Right lung (tissue), 10 donors: ENCODE measurements at places on chromosomes 2 and 18.

- no peak for DNase-seq
These were observed 401.5 kb upstream of the TRIB2 start for GRCh38 chr2:12315224-12315623.

DNA sequence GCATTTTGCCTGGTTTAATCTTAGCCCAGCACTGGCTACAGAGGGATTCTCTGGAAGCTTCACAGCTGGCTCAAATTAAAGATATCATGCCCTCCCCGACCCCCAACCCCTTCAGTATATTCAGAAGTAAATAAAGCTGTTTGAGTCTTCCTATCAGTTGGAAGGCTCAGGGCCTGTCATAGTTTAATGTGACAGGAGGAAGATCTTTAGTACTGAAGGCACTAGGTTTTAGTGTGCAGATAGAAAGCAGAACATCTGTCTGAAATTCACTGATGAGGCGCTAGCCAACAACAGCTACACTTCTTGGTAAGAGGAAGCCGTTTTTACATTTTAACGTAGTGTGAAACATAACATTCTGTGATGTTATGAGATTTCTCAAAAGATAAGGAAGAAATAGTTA, 969.1 kb upstream of the CDH2 start:
- no peak for DNase-seq

DNA sequence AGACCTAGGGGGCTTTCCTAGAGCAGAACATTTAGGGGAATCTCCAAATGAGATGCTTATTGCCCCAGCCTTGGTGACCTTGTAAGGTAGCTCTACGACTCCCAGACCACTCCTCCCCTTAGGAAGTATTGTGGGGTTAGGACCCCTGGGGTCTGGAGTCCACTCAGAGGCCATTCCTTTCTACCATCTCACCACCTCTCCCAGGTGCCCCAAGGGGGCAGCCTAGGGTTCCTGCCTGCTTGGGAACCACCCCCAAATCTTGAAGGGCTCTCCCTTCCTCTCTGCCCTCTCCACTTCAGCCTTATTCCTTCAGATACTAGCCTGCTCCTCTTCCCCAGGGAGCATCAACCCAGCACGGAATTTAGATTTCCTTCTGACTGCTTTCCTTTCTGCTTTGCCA, 17.5 kb upstream of the EXOC6B start:
- no peak for DNase-seq

- no peak for DNase-seq
These were observed 36.1 kb downstream of the ABCG8 start for GRCh38 chr2:43874776-43875451.

DNA sequence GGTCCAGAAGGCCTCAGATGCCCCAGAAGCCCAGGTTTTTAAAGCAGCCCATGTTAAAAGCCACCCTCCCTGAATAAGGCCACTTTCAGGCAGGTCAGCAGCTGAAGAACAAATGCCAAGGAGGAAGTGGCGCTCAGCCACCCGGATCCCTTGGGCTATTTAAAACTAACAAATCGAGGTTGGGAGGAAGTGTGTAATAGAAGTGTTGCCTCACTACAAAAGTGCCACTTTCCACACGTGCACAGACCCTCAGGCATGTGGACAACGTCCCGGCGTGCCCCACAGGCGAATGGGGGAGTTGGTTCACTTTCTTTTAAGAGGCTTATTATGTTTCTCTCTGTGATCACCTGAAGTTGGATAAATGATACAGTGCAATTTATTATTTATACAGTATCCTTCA, 173.8 kb upstream of the SALL3 start:
- no peak for DNase-seq

DNA sequence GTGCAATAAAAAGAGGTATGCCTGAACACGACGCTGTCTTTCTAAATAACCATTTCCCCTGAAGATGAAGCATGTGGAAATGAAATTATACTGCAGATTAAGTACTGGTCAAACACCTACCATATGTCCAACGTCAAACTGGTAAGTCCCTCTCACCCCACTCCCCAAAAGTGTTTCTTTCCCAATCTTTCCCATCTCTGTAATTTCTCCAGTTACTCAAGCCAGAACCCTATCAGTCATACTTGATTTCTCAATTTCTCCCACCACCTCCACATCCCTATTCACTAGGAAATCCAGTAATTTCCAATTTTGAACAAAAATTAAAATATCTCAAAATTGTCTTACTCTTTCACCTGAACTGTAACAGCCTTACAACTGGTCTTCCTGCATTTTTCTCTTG, 29.2 kb downstream of the HDHD2 start:
- DNase-seq: no peak

- DNase-seq: no peak
These were observed 181.8 kb downstream of the GBX2 start for GRCh38 chr2:235986361-235986760.
